GF-D8 (cell line): ENCODE measurements at places on chromosomes 5 and 9.

GRCh38 chr9:133148199-133149129, 15.2 kb downstream of the GBGT1 start:
- peak; percentile 34 for DNase-seq

GRCh38 chr9:129273136-129273895, 95.3 kb upstream of the IER5L start:
- DNase-seq: no peak

- DNase-seq: no peak
Measured at GRCh38 chr5:76978869-76979268, 26.0 kb downstream of the CRHBP start.

DNA sequence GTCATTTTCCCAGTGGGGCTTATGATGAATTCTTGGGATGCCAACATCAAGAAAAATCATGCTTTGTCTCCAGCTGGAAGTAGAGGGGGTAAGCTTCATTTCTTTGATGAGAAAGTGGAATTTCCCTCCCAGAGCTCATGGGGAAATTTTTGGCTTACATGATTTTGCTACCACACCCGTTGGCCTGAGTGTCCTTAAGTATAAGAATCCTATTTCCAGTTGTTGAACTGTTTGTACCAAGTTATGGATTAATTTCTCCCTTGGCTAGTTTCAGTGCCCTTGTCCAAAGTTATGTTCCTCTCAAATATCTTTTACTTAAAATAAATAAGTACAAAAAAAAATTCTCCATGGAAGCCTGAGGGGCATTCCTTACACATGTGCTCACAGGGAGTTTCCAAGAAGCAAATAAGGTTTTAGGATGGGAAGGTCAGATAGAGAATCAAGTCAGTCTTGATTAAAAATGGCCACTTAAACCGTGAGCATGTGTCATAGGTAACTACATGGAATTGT, 82.3 kb downstream of the PTCD2 start:
- no peak for DNase-seq

GRCh38 chr5:28743025-28743715, 1704.8 kb upstream of the CDH9 start:
- DNase-seq: no peak
